ENCODE measurements at places on chromosomes 7 and 10.

- DNase-seq: no peak
Observed at GRCh38 chr7:79529881-79530235, 76.4 kb upstream of the MAGI2 start.

- peak; percentile 40 for DNase-seq
Observed at GRCh38 chr10:12533151-12533550, 183.8 kb downstream of the CAMK1D start.

- DNase-seq: peak; percentile 5
Observed at GRCh38 chr10:32446536-32447406, 831 bp downstream of the CCDC7 start.

DNA sequence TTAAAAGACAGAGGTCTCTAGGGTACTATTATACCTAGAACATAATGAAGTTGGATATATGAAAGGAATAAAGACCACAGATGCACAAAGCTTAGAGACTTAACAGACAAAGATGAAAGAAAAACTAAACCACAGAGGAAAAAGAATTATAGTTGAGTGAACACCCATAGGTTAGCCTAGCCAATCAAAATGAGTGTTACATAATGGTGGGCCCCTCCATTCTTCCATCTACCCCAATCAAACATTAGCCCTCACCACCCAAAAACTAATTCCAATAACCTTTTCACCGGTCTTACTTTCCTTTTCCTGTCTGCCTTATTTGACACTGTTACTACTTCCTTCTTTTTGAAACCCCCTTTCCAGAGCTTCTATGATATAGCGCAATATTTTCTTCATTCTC lies 130.1 kb downstream of the ELMO1 start:
- no peak for DNase-seq

- no peak for DNase-seq
Observed at GRCh38 chr10:86862373-86862772, 95.0 kb downstream of the MMRN2 start.
